ENCODE measurements at places on chromosomes 6 and 20.

DNA sequence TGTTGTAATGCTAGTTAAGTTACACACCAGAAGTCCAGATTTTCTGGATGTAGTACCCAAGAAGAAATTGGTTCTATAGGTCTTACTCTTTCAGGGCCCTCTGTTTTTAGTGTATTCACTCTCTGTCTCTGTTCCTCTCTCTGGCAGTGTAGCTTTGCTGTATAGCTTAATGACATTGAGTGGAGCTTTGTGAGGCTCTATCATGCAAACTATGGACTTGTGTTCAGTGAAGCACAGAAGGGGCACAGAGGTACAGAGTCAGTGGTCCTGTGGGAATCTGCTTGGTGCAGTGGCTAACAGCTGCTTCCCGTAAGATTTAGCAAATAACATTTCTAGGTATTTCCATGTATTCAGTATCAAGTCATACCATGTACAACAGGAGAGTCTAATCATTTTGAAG, 26.1 kb downstream of the NKX2-4 start:
- no peak for DNase-seq

GRCh38 chr6:56616967-56617366, 25.7 kb downstream of the DST start:
- DNase-seq: no peak

DNA sequence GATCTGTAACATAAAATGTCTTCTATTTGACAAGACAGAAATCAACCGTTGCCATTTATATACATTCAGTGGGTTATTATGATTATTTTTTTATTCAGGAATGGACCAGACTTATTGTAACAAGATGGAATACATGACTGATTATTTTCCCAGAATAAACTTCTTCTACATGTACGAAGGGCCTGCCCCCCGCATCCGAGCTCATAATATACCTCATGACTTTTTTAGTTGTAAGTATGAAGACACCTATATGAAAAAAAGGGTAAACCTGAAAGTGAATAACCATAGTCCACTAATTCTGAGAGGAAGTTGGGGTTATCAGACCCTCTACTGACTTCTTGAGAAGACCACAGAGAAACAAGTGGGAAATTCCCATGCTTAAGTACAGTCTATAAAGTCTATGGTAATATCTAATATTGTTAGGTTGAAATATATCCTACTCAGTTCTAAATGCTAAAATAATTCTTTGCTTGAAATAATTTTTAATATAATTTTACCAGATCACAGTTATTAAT, 15.9 kb downstream of the OR2A4 start:
- DNase-seq: no peak

DNA sequence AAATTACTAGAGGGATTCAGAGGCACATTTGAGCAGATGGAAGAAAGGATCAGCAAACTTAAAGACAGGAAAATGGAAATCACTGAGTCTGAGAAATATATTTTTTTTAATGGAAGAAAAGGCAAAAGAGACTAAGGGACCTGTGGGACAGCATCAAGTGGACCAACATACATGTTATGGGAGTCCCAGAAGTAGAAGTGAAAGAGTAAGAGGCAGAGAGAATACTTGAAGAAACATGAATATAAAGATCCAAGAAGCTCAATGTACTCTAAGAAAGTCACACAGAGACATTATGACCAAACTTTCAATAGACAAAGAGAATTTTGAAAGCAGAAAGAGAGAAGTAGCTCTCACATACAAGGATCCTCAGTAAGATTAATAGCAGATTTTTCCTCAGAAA, 39.5 kb downstream of the SMOC2 start:
- DNase-seq: no peak

GRCh38 chr6:44797746-44798145, 410.2 kb downstream of the CDC5L start:
- DNase-seq: no peak

DNA sequence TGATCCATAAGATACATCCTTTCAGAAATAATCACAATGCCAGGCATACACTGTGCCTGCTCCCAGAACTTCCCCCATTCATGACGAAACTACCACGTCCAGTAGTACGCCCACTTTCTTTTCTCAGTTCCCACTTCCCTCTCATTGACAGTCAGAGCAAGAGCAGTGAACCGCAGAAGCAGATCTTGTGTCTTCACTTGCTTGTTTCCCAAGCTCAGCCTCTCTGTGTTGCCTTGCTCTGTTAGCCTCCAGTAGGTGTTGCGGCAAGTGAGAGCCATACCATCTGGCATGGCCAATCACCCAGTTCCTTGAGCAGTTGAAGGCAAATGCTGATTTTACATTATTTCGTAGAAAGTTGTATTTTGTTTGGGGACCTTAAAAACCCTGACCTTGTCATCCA, 11.7 kb downstream of the UST start:
- no peak for DNase-seq

- no peak for DNase-seq
Measured at GRCh38 chr6:48883116-48883515, 579.9 kb downstream of the MMUT start.

DNA sequence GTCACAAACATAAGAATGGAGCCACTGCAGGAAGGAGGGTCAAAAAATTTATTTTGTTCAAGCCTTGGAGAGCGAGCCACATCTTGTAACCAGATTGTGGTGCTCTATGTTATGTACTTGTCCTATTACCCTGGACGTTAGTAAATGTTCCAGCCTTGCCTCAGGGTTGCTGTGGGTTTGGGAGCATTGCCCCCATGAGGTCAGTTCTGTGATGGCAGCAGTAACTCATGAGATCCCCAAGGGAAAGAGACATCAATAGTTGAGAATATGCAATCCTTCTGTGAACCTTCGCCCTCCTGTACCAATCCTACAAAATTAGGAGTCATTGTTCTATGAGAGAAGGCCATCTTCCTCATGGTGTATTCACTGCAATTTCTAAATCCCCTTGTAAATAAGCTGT, 16.4 kb upstream of the CFAP206 start:
- no peak for DNase-seq

- DNase-seq: no peak
Measured at GRCh38 chr20:45774945-45775344, 16.7 kb downstream of the WFDC3 start.

- DNase-seq: no peak
Measured at GRCh38 chr6:166541366-166541765, 45.1 kb downstream of the RAMACL start.

- DNase-seq: no peak
Measured at GRCh38 chr6:122663981-122664380, 53.8 kb downstream of the PKIB start.

- no peak for DNase-seq
Measured at GRCh38 chr6:163147994-163148393, 266.5 kb upstream of the QKI start.

DNA sequence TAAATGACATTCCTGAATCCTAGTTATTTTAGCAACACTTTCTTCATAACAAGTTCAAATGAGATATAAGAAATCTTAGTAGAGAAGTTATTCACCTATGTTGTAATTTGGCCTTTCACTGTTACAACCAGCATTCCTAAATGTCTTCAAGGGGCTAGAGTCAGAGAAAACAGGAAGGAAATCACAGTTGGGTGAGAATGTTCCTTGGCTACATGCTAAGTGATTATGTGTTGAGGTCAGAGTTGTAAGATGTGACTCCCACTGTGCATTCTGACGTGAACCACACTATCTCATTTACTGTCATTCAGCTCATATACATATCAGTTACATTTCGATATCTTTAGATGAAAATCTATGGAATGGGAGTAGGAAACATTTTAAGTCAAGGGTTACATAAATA, 51.0 kb upstream of the MLIP start:
- DNase-seq: no peak

DNA sequence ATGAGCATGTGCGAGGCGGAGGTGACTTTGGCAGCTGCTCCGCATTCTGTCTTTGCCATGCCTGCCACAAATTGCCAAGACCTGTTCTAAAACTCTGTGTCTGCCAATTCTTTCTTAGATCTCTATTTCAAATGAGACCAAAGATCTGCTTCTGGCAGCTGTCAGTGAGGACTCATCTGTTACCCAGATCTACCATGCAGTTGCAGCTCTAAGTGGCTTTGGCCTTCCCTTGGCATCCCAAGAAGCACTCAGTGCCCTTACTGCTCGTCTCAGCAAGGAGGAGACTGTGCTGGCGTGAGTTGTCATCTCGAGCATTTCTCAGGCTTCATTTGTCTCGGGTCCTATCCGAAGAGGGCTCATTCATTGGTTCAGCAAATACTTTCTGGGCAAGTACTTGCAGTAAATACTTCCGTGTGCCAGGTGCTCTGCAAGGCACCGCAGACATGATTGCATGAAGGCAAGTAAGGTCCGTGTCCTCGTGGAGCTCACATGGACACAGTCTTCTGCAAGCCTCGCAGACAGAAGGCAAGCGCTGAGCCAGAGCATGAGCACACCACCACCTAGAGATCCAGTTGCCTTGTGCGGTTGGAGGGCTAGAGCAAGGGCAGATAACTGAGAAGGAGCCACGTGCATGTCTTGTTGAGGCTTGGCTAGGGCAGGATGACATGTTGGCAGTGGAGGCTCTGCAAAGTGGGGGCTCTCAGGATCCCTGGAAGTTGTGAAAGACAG, 19.7 kb upstream of the MROH8 start:
- DNase-seq: no peak

DNA sequence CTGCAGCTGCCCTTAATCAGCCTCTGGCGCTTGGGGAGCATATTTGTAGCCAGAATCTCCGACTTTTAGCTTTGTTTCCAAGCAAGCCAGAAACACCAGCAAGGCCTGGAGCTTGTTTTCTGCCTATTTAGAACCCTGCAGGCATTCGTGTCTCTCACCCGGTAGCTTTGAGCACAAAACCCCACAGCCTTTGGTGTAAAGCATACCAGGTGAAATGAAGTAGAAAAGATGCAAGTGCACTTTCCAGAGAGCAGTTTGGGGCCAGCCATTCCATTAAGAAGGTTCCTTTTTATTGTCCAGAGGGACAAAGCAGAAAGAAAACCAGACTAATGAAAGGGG, 736 bp downstream of the FAM217B start:
- no peak for DNase-seq

DNA sequence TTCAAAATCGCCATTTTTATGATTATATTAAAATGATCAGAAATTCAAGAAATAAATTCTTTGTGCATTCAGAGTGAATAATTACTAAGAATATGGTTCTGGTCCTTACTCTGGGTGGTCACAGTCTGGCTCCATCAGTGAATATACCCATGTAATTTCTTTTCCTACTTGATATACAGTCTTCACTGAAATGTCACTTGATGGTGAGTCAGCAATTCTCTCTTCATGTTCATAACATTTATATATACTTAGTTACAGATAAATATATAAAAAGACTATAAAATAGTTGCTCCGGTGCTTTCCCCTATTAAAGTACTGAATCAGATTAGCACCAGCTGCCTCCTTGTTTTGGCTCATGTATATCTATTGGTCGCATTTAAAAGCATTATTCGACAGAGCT, 56.4 kb upstream of the MTRF1L start:
- DNase-seq: no peak

- DNase-seq: no peak
Measured at GRCh38 chr20:4625687-4626086, 96.0 kb upstream of the PRND start.

- DNase-seq: no peak
Measured at GRCh38 chr6:145323646-145324045, 411.7 kb downstream of the EPM2A start.

DNA sequence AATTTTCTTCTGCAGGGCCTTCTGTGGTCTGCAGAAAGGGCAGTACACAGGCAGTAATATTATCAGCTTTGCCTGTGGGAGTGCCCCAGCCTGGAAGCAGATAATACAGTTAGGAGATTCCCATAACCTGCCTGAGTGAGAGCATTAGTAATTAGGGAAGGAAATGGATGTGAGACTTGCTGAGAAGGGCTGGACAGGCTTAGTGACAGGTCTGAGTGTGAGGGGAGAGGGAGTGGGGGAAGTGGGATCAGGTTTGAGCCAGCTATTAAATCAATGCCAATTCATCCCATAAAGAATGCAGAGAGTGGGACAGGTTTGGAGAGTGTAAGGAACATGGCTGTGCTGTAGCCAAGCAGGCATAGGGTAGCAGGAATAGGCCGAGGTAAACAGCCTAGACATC, 10.1 kb upstream of the CFAP206 start:
- no peak for DNase-seq

DNA sequence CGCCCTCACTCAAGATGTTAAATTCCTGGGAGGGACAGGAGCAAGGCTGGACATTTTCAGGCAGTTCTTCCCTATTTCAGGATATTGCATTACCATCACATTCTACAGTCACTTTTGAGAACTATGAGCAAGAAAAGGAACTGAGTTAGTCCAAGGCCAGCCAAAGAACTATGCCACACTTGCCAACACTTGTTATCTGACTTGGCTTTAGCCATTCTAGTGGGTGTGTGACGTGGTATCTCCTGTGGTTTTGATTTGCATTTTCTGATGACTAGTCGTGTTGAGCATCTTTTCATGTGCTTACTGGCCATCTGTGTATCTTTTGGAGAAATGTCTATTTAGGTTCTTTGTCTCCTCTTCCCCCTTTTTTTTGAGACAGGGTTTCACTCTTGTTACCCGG, 12.0 kb downstream of the XRN2 start:
- peak; percentile 77 for DNase-seq

GRCh38 chr6:154247119-154247861, 109.3 kb downstream of the IPCEF1 start:
- DNase-seq: no peak

DNA sequence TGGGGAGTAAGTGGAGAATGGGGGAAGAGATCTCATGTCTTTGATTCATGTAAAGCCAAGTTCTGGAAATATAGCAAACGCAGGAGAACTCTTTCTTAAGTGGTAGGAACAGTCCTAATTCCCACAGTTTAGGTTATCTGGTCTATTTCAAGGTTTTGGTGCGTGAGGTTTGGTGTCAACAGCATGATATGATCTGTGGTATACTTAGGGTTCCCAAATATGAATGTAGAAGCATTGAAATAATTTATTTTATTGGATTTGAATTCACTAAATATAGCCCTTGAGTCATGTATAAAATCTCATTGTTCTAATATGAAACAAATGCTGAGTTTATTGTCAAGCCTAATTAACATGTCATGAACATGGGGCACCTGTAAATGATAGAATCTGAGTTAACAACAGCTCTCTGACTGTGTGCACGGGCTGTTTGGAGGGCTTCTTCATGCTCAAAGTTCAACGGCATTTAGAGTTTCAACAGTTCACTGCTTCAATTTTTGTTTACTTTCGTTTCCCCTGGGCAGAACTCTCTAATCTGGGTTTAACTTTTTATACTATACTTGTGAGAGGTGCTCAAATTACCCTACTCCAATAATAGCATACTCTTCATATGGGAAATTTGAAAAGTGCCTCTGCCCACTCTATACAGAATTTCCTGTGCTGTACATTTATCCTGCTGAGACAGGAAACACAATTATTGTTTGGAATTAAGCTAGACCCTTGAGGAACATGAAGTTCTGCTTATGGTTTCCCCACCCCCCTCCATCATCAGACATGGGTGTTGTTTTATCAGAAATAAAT, 236.3 kb upstream of the ZNF217 start:
- DNase-seq: no peak

GRCh38 chr6:49339096-49339495, 124.0 kb downstream of the MMUT start:
- DNase-seq: no peak

Measured in epithelial cell of prostate (primary cell).